ENCODE measurements at places on chromosomes 1 and 21.

GRCh38 chr1:111690306-111690617, 48.9 kb downstream of the INKA2 start:
- no peak for DNase-seq

- DNase-seq = no peak
These were observed 923.1 kb upstream of the NEGR1 start for GRCh38 chr1:73205294-73205973.

GRCh38 chr1:228998179-228998578, 262.9 kb downstream of the RHOU start:
- no peak for DNase-seq

GRCh38 chr1:109881906-109882287, 28.8 kb upstream of the CSF1 start:
- no peak for DNase-seq

DNA sequence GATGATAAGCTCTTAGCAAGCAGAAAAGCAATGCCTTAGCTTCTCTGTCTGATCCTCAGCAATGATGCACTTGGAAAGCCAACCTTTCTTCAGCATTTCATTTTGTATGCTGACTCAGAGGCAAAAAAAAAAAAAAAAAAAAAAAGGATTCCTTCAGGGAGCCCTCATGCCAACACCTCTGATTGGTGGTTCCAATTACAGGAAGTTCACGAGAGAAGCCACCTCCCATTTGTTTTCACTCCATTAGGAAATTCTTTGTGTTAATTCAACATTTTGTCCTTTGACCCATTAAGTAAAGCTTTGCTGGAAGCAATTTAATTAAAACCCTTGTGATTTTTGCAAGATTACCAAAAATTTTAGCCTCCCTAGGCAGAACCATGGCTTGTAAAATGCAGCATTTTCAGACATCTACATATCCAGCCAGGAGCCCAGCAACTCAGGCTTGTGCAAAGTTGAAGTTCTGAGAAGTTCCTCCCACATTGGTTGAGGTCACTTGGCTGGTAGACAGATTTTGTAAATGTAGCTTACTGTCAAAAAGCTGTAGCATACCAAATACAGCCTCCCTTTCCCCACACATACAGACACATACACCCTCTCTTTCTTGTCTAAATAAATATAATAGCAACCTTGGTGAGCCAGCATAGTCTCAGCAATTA, 27.1 kb upstream of the VTCN1 start:
- DNase-seq = no peak

All from activated CD8-positive, alpha-beta T cell treated with anti-CD3 and anti-CD28 coated beads, Interleukin-2, amount 10 ng/mL, durations not matched to agents 7 days and 5 days (primary cell).